Activated CD4-positive, alpha-beta T cell treated with anti-CD3 and anti-CD28 coated beads, Interleukin-2, amount 50 U/mL, for 48 hours (primary cell): ENCODE measurements at places on chromosomes 5 and 9.

- DNase-seq: no peak
Observed at GRCh38 chr5:21910731-21911130, 942.4 kb downstream of the CDH12 start.

DNA sequence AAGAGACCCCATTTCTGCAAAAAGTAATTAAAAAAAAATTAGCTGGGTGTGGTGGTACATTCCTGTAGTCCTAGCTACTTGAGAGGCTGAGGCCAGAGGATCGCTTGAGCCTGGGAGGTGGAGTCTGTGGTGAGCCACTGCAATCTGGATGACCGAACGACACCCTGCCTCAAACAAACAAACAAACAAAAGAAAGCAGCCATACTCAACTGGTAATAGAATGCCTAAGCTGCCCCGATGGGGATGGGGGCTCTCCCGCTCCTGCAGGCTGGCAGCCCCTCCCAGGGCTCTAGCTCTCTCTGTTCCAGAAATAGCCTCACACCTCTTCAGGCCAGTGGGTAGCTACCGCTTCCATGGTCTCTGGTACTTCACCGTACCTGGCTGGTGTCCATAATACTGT is 241.8 kb downstream of the FANCC start:
- DNase-seq: no peak

- no peak for DNase-seq
Observed at GRCh38 chr9:126440940-126441339, 114.3 kb downstream of the MVB12B start.

DNA sequence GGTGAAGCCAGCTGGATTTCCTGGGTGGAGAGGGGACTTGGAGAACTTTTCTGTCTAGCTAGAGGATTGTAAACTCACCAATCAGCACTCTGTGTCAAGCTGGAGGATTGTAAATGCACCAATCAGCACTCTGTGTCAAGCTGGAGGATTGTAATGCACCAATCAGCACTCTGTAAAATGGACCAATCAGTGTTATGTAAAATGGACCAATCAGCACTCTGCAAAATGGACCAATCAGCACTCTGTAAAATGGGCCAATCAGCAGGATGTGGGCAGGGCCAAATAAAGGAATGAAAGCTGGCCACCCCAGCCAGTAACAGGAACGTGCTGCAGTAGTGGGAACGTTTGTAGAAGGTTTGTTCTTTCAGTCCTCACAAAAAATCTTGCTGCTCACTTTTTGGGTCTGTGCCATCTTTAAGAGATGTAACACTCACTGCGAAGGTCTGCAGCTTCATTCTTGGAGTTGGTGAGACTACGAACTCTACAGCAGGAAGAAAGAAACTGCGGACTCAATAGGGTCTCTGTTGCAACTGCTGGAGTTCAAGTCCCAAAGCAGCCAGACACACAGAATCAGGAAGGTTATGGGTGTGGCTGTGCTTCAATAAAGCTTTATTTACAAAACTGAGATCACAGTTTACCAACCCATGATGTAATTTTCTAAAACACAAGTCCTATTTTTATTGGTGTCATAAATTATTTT is 145.7 kb upstream of the ERCC6L2 start:
- no peak for DNase-seq

DNA sequence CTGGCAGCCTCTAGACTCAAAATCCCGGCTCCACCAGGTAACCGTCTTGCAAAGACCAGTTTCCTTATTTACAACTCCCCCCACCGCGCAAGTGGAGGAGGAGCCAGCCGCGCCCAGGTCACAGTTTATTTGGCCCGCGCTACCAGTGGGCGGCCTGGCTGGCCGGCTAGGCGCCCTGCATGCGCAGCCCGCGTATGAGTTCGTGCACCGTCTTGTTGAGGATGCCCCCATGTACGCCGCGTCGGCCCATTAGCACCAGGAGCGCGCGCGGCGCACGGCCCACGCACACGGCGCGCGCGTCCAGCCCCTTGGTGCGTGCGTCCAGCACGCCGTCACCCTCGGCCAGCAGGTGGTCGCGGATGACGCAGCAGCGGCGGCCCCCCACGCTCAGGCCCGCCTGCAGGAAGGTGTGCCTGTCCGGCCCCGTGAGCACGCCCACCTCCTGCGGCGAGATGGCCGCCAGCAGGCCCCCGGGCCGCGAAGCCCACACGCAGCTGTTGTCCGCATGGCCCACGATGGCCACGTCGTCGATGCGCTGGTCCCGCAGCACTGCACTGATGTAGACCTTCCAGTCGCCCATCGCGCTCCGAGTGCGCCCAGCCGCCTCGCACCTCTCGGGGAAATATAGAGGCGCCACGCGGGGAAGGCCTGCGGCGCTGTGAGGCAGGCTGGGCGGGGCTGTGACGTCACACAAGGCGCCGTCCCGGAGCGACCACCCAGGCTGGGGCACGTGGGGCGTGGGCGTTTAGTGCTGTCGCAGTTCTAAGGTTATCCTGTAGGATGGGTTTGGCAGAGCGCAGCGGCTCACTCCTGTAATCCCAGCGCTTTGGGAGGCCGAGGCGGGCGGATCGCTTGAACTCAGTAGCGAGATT is at the start of gene PFN3:
PFN3 (minus strand) TSS at position 665 of the 872 bp plus-strand sequence; CDS start at position 580, 85 bp downstream.
- no peak for DNase-seq

DNA sequence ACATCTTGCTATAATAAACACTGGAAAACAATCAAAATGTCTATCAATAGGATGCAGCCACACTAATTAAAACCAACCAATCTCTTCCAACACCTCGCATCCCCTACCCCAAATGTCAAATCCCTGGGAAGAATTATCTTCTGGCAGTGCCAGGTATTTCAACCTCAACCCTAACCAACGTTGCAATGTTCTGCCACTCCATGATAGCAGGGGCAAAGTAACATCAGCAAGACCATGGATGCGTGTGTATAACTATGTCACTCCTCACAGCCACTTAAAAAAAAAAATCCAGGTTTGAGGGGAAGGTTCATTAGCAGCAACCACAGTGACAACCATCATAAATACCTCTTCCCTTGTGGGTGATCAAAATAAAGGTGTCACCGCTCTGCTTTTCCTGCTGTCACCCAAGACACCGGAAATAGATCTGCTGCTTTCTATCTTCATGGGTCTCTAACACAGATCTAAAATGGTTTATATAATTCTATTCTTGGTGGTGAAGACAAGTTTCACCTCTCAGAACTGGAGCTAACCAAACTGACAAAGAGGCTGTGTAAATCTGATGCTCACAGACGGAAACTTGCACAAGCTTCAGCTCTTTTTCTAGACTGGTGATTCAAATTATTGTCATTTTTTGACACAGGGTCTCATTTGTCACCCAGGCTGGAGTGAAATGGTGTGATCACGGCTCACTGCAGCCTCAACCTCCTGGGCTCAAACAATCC is 9.9 kb downstream of the HSPA9 start:
- no peak for DNase-seq

DNA sequence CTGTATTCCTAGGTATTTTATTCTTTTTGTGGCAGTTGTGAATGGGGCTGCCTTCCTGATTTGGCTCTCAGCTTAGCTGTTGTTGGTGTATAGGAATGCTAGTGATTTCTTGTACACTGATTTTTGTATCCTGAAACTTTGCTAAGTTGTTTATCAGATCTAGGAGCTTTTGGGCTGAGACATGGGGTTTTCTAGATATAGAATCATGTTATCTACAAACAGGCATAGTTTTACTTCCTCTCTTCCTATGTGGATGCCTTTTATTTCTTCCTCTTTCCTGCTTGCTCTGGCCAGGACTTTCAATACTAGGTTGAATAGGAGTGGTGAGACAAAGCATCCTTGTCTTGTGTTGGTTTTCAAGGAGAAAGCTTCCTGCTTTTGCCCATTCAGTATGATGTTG is 129.9 kb downstream of the DMXL1 start:
- DNase-seq: no peak

- DNase-seq: no peak
Observed at GRCh38 chr5:66410122-66410521, 186.1 kb upstream of the MAST4 start.

DNA sequence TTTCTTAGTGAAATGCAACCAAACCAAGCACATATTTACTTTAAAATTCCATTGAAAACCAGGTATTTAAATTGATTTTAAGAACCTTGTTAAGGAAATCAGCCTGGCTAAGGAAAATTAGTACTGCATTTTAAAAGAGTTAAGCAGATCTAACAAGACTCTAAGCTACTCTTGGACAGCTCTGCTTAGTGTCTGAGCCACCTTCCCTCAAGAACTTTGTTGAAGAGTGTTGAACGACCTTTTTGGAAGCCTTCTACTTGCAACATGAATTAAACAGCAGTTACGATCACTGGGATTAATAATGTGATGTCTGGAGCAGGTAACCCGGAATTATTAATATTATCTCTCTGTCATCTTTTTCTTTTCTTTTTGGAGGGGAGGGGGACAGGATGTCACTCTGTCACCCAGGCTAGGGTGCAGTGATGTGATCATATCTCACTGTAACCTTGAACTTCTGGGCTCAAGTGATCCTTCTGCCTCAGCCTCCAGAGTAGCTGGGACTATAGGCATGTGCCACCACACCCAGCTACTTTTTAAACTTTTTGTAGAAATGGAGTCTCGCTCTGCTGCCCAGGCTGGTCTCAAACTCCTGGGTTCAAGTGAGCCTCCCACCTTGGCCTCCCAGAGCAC is 74.7 kb downstream of the ANKRD55 start:
- DNase-seq: no peak

GRCh38 chr5:80503641-80504040 is 15.7 kb downstream of the FAM151B start:
- no peak for DNase-seq

- no peak for DNase-seq
Observed at GRCh38 chr5:142317753-142318152, 7.1 kb downstream of the SPRY4 start.

DNA sequence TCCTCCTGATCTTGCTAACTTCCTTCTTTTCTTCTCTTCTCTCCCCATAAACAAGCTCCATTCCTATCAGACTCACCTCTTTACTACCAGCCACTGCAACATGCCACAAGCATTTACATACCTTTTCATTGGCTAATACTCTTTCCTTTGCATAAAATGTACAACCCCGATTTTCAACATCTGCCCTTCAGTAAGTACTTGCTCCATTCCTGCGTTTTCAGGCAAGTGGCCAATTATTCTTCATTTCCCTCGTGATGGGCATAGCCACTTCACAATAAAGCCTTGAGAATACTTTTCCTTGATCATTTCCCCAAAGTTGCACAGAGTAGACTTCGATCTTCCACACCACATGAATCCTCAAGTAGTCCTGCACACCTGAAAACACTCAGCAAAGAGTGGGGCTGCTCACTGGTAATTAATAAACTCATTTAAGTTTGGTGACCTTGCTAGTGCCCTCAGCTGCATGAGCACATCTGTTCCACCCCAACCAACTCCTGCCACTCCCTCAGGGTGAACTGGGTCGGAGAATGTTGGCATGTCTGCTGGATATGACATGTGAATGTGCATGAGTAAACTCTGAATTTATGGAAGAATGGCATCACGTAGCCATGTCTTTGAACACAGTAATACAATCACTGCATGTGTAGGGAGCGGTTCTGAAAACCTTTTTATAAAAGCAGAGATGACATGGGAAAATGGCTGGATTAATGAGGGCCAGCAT is 535.8 kb downstream of the SEMA5A start:
- DNase-seq: no peak

DNA sequence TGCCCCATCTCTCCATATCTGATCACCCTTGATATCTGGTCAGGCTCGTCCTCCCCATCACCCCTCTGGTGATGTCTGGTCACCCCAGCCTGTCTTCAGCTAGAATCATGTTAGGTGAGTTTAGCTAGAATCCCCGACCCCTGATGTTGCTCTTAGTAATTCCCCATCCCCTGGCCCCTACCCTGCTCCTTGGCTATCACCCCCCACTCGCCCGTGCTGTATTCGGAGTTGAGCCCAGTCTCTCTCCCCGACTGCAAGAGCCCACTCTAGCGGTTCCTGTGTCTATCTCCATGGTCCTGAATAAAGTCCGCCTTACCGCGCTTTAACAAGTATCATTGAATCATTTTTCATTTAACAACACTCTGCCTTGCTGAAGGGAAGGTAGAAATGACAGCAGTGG is 33.7 kb downstream of the ADAMTS2 start:
- DNase-seq: no peak

DNA sequence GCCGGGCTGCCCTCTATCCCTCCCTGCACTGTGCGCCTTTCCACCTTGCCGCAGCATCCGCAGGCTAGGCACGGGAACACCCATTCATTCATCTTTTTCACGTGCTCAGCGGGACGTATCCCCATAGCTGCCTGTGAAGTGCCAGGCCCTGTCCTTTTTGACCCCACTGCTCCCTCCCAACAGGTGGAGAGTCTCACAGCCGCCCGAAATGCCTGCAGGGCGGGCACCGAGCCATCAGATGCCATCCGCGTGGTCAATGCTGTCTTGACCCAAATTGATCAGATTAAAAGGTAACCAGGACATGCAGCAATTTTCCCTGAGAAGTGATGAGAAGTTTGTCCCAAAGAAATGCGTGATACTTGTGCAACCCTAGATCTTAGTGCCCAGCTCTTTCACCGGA is 15.5 kb downstream of the TRIP13 start:
- DNase-seq: no peak

DNA sequence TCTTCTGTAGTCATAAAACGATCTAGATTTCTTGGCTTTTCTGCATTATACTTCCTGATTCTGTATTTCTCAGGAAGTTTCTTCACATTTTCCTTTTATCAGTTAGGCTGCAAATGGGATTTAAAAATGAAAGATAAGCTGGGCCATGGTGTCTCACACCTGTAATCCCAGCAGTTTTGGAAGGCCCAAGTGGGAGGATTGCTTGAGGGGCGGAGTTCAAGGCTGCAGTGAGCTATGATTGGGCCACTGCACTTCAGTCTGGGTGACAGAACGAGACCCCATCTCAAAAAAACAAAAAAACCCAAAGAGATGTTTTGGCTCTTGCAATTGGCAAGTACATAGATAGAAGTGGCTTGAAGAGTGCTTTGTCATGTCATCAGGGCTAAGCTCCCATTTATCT is 26.2 kb upstream of the APC start:
- DNase-seq: no peak

DNA sequence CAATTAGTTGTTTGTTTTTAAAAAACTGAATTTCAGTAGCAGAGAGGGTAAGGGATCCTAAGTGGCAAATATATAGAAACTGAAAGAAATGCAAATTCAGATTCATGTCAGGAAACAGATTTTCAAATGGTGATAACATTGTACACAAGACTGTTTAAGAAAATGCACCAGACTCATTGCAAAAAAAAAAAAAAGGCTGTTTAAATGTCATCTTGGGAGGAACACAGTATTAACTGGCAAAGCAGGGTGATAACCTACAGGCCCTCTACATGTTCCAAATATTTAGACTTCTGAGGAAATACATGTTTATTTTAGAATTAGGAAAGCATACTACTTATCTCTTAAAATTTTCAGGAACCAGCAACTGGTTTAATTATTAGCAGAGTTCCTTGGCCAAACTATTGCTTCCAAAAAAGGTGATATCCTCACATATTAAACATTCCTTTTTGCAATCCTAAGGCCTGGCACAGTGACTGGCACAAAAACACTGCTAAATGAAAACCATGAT is 114.5 kb downstream of the TSSK1B start:
- DNase-seq: no peak

- no peak for DNase-seq
Observed at GRCh38 chr5:146001544-146002190, 65.3 kb downstream of the SH3RF2 start.

DNA sequence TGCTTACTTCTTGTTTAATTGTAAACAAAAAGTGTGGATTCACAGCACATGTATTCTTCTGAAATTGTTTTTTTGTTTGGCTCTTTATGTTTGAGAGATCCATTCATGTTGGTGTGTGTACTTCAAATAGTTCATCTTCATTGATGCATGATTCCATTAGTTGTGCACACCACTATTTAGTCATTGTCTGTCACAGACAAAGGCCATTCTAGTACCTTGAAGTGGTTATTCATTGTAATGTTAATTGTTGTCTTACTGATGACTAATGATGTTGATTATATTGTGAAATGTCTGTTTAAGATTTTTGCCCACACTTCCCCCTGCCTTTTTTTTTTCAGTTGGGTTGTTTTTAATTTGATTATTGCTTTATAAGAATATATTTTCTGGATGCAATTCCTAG is 391.3 kb downstream of the DIRAS2 start:
- DNase-seq: no peak
